Suprapubic skin (tissue), 4 donors: ENCODE measurements at places on chromosomes 3 and 15.

DNA sequence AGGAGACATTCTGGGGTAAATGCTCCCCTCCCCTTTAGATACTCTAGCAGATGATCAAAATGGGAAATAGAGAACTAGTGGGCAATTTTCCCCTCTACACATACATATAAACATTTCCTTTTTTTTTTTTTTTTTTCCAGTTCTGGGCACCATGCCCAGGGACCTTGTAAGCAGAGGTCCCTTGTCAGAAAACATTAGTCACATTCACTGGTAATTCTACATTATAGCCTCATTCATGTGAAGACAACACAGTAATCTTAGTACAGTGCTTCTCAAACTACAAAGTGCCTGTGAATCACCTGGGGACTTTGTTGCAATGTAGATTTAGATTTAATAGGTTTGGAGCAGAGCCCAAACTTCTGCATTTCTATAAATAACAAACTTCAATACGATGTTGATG lies 60.1 kb upstream of the ACTC1 start:
- no peak for DNase-seq

DNA sequence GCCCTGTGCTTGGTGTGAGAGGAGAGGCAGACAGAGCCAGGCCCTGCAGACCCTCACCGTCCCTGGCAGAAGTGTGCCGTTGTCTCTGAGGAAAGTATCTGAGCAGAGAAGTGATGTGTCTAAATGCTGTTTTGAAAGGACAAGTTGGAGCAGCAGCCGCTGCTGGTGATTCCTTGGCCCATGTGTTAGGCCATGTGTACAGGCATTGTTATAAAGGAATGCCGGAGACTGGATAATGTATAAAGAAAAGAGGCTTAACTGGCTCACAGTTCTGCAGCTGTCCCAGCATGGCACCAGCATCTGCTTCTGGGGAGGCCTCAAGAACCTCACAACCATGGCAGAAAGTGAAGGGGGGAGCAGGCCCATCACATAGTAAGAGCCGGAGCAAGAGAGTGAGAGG lies 334.6 kb upstream of the ATP10A start:
- DNase-seq: no peak

- DNase-seq: no peak
Measured at GRCh38 chr3:64318001-64318400, 92.7 kb upstream of the PRICKLE2 start.

GRCh38 chr3:188191460-188191859 lies 37.5 kb downstream of the LPP start:
- DNase-seq: no peak

- no peak for DNase-seq
Measured at GRCh38 chr15:60535265-60535664, 56.3 kb upstream of the ICE2 start.

DNA sequence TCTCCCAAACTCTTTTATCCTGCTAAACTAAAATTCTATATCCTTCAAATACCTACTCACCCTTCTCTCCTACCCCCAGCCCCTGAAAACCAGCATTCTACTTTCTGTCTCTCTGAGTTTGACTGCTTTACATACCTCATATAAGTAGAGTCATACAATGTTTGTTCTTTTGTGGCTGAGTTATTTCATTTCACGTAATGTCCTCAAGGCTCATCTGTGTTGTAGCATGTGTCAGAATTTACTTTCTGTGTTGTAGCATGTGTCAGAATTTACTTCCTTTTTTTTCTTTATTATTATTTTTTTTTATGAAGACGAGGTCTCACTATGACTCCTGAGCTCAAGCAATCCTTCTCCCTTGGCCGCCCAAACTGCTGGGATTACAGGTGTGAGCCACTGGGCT lies 20.1 kb downstream of the IFT122 start:
- DNase-seq: no peak

DNA sequence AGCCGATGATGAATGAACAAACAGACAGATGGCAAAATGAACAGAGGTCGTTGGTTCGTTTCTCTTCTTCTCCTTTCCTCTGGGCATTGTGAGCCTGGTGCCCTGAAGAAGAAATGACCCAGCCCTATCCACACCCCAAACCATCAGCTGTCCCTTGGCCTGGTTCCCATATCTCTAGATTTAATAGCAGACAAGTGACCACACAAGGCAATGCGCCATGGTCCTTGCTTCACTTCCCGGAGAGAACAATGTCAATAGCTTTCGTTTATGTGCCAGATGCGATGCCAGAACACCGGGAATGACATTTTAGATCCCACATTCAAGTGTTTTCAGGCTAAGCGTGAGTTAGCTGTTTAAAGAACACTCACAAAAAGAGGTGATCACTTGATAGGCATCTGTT lies 17.7 kb downstream of the POC1A start:
- no peak for DNase-seq

DNA sequence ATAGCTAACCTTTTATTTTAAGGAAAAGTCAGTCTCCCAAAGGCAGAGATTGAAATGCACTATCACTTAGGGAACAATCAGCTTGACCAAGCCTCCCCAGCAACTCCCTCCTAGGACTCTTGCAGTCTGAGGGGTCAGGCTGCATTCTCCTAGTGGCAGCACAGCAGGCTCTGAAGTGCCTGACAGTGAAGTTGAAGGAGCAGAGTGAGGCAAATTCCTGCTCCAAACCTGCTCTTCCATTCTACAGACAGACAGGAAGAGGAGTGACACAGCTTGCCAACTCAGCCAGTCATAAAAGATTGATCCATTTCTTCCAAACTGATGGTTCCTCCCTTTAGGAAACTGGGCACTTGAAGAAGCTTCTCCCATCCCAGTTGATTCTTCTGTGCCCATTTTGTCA lies 43.9 kb upstream of the SMAD3 start:
- DNase-seq: no peak

DNA sequence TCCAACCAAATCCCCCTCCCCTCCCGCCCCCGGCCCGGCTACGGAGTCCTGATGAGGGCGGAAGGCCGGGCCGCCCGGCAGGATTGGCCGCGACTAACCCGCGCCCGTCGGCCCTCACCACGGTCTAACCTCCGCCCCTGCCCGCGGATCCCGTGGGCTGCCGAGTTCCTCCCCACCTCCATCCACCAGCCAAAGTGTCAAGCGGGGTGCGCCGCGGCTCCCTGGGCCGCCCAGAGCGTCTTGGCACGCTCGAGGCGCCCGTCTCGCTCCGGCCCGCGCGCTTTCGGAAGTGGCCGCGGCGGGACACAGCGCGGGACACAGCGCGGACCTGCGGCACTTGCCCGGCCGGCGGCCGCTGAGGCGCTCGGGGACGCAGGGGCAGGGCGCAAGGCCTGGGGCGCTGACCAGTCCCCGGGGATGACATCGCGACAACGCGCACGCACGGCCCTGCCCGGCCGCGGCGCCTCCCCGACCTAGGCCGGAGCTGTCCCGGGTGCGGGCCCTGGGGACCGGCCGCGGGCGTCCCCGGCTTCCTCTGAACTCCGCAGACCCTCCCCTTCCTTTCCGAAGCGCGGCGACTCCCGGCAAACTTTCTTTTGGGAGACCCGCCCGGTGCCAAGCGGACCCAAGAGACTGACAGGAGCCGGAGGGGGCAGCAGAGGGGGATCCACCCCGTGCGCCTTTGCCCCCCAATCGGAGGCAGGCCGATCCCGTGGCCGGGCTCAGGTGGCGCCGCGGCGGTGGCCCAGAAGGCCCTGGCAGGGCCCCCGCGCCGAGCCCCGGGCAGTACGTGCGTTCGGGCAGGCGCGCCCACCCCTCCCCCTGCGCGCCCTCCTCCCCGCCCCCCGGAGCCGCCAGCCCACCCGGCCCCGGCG lies 112.8 kb upstream of the ICE2 start:
- DNase-seq: peak; percentile 79

- no peak for DNase-seq
Measured at GRCh38 chr15:91824256-91824655, 29.3 kb upstream of the SLCO3A1 start.

- DNase-seq: no peak
Measured at GRCh38 chr3:48885753-48886152, 12.9 kb downstream of the SLC25A20 start.

GRCh38 chr3:6743067-6743720 lies 117.7 kb upstream of the GRM7 start:
- no peak for DNase-seq

GRCh38 chr3:48716982-48717746 lies at the start of gene IP6K2:
Gene IP6K2, minus strand, starts transcription at chr3:48717221. Its CDS starts 21,930 bp downstream, at chr3:48695291.
- DNase-seq: peak; percentile 99

DNA sequence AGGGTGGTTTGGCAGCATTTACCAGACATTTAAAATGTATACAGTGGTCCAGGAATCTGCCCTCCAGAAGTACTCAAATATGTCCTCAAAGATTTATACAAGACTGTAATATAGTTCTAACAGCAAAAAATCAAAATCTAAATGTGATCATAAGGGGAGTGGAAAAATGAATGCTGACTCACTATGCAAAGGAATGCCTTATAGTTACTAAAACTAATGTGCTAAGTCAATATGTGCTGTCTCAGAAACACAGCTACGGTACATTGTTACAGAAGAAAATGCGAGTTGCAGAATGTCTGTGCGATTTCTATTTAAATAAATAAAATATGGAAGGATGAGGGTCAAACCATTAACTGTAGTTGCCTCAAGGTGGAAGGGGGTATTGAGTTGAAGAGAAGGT lies 230.1 kb upstream of the UBE2E1 start:
- DNase-seq: no peak

DNA sequence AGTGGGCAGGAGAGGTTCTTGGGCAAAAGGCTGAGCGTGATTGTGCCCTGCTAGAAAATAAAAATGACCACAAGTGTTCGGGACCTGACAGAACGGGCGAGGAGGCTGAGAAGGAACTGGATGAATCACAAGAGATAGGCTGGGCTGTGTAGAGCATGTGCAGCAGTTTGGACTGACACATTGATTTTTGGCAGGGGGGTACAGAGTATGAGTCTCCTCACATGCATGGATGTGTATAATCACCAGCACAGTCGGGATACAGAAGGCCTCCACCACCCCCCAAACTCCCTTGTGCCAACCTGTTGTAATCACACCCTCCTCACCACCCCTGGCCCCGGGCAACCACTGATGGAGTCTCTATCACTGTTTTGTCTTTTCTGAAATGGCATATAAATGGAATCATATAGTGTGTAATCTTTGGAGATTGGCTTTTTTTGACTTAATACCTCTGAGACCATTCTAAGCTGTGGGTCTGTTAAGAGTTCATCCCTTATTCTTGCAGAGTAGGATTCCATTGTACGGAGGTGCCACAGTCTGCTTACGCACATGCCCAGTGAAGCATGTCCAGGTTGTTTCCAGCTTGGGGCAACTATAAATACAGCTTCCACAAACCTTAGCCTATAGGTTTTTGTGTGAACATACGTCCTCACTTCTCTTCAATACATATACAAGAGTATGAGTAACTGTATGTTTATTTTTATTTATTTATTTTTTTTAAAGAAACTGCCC lies 438.8 kb downstream of the FOXP1 start:
- DNase-seq: no peak

DNA sequence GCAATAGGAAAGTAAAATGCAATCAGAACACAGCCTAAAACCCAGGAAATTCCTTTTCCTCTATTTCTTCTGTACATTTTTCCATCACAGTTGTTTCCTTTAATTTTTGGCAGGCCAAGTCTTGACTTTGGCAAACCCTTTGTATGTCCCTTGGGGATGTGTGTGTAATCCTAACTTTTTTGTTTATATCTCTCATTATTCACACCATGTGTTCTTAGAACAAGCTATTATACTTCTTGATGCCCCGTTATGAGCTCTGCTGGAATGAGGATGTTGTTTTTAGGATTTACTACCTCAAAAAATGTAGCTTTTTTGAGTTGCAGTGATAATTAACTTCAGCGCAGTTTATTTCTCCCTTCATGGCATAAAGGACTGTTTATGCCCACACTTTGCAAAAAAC lies 123.4 kb downstream of the ABI3BP start:
- DNase-seq: no peak

DNA sequence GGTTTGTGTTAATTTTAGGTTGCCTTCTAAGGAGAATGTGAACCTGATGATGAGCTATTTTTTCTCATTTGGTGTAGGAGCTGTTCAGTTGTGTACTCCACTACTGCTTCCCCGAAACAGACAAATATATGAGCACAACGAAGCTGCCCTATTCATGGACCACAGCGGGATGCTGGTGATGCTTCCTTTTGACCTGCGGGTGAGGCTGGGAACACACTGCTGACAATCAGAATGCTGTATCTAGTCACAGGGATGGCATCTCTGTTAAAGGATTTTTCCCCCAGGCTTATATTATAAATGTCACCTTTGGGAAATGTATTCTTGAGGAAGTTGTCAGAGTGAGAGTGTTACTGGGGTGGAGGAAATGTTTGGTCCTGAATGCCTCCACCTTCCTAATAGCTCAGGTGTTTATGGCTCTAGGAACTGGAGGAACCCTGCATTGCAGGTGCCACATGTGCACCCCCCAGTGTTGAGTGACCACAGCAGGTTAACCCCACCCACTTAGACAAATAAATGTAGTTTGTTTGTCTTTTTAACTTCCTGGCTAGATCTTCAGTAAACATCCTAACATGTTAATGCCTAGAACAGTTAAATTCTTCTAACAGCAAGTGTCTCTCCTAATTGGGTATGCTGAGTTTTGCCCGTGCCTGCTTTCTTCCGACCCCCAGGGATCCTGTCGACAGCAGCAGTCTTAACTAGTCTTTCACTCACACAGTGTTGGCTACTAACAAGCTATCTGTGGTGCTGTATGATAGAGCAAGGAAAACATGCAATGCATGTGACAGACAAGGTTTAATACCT lies 35.7 kb downstream of the SRP14 start:
- no peak for DNase-seq

- DNase-seq: no peak
Measured at GRCh38 chr15:80614711-80615360, 80.3 kb upstream of the ABHD17C start.

DNA sequence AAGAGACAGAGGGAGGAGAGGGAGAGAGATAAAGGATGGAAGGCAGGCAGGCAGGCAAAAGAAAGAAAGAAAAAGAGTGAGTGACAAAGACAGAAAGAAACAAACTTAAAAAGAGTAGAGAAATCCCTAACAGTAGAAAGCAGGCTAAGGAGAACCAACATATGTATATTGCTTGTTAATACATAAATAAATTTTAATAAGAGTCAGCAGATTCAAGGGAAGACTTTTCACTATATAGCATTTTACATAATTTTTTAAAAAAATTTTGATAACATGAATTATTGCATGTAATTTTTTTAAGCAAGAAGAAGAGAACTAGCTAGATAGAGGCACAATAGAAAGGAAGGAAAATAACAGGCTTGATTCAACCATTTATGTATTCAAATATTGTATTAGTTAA lies 291.6 kb downstream of the KCNH8 start:
- DNase-seq: no peak
